ENCODE measurements at places on chromosomes 5 and 9.

DNA sequence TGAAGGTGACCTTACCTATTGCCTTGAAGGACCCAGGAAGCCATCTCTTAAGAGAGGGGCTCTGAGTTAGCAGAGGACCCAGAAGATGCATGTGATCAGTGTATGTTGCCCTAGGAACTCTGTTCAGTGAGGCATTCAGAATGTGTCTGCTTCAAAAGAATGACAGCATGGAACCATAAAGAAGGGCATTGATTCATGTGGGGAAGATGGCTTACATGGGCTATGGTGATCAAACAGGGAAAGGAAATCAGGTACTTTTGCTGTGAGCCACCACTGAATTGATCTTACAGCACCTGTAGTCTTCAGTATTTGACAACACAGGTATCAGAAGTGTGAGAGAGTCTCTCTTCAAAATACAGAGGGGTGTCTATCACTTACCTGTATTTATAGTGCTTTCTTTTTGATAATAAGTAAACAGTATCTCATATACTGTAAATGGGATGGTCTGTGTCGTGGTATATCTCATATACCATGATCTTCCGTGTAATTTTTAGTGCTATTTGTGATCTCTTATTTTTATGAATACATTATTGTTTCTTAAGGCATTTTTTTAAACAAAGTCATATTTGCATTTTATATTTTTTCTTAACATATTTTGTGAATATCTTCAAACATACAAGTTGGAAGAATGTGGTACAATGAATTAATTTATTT lies 57.0 kb downstream of the FOCAD start:
- no peak for DNase-seq

GRCh38 chr9:126338945-126339344 lies 12.3 kb downstream of the MVB12B start:
- no peak for DNase-seq

DNA sequence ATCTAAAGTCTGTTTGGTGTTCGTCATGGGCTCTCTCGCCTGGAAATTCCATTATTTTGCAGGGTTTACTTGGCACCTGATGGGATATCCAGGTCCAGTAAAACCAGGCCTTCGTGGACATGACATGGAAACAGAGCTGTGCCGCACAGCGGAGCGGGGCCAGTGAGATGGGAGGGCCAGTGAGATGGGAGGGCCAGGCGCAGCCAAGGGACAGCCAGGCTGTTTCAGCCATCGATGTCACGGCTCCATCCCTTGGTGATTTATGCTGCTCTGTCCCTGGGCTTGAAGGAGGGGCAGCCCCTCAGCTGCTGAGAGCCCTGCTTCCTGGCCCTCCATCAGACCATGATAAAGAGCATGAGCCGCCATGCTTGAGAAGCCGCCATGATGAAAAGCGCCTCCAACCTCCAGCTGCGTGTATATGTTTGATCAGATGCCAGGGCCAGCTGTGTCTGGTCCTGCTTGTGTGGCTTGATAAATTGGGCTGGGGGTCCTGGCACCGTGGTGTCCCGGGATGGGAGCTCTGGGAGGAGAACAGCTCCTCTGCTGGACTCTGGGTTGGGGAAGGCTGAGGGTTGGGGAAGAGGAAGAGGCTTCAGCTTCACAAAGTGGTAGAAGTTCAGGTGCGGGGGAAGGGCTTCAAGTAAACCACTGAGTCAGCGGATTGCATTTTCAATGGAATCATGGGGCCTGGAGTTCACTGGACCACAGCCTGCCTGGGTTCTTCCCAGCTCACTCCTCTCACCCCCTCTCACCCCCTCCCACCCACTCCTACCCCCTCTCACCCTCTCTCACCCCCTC lies 6.1 kb upstream of the COL5A1 start:
- no peak for DNase-seq

GRCh38 chr9:134481762-134482161 lies 155.5 kb downstream of the RXRA start:
- DNase-seq, result no peak

GRCh38 chr5:141330299-141331080 lies at the start of gene PCDHGA1:
Gene PCDHGA1 (plus strand): TSS chr5:141330514.
- no peak for DNase-seq

DNA sequence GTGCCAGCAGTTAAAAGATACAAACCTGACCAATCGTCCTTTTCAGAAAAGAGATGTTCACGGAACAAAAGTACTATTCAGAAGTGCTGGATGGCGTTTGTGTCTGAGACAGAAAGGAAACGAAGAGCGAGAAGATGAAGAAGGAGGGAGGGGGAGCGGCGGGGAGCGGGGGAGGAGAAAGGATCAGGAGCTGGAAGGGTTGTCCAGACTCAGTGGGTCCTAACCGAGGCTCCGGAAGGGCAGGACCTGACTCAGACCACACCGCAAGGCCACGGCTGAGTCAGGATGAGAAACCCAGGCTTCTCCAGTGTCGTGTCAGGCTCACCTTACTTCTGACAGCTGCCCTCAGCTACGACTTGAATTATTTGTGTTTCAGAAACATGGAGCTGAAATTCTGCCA lies 46.2 kb downstream of the PAX5 start:
- DNase-seq, result no peak

DNA sequence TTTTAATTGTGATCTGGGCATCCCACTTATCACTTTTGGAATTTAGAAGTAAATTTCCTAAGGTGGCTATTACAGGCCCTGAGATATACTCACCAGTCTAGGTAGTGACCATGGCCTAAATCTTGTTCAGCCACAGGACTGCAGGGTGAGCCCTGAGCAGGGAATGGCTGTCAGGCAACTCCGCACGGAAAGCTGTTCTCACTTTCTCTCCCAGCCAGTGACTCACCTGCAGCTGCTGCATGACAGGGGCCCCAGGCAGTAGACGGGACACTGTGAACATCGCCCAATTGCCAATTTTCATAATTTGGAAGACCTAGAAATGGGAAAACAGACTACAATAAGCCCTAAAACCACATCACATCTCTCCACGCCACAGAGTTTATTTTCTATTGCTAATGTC lies 69.6 kb upstream of the TAF1L start:
- no peak for DNase-seq

- DNase-seq, result no peak
Measured at GRCh38 chr5:100546001-100546400, 10.8 kb downstream of the FAM174A start.

DNA sequence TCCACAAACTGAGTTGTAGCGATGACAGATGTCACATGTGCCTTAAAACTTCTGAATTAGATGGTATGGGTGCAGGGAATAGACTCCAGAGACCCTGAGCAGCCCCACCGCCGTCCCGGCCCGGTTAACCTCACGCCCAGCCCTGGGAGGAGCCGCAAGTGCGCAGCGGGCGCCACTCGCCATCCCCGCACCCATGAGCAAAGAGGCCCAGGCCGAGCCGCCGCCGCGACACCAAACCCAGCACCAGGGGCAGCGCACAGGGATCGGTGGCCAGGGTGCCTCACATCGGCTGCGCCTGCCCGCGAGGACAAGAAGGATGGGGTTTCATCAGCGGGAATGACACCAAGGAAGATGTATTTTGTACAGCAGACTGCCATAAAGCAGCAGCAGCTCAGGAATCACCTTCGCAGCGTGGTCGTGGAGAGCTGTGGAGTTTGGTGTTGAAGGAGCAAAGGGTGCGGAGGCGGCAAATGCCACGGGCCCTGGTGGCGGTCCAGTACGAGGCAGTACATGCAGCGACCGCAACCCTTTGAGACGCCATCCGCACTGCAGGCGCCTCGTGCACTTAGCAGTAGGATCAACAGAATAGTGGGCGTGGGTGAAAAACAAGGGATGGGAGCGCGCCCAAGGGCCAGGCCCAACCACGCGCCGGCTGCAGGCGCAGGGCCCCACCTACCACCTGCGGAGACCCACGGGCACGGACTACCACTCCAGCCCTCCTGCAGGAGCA lies 89.7 kb downstream of the ZNF366 start:
- no peak for DNase-seq

DNA sequence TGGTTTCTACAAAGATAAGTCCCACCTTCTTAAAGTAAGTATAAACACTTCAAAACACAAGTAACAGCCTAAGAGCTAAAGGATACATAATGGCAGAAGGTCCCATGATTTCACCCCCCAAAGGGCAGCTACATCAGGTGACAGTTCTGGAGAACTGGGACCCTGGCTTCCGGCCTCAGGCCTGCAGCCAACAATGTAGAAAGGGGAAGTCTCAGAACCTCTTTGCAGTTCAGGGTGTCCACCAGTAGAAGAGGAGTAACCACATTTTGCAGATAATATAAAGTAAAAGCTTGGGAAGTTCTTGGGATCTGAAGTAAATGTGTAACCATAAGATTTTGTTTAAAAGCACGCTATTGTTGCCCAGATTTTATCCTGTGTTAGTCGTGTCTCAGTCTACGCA lies 267.4 kb upstream of the VLDLR start:
- DNase-seq, result no peak

DNA sequence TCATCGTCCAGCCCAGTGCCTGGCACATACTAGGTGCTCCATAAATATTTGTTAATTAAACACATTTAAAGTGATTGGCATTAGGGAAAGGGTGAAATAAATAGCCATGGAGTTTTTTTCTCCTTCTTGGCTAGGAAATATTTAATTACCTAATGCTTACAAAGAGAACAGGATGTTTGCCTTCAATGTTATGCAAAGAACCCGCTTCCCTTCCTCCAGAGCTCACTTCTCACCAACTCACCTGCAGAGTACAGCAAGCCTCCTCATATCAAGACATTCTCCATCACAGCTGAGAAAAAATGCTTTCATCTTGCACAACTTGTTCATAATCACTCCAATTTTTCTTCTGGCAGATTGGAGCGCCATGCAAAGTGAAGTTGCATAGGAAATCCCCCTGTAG lies 161.7 kb upstream of the STK32A start:
- no peak for DNase-seq

DNA sequence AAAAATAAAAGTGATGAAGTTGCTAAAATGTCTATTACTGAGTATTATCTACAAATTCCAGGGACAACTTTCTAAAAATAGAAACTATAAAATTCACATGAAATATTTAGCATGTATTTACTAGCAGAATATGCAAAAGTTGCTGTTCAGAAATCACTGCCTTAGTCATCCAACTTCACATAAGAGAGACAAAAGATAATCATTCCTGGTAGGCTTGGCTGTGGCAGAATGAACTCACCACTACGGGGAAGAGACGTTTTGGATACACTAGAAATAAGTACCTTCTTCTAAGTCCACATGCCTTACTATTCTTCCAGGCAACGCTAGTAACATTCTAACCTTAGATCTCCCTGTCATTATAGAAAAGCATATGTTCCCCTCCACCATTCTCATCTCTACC lies 272.2 kb downstream of the BNC2 start:
- DNase-seq, result no peak

DNA sequence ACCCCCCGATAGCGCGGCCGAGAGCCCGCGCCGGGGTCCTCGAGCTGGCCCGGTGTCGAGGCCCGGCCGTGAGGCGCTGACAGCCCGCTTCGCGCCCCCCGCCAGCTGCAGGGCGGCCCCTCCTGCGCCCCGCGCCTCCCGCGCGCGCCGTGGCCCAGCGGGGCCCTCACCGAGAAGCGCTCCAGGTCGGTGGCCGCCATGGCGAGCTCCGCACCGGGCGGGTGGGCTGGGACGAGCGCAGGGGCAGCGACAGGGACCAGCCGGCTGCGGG lies 166 bp downstream of the SEPTIN8 start:
- no peak for DNase-seq

GRCh38 chr9:14170973-14171596 lies 142.9 kb downstream of the NFIB start:
- DNase-seq, result no peak

- no peak for DNase-seq
Measured at GRCh38 chr5:64213531-64213930, 47.9 kb downstream of the RNF180 start.

- DNase-seq, result no peak
Measured at GRCh38 chr9:108316630-108317029, 539.2 kb downstream of the ACTL7B start.

GRCh38 chr5:1783216-1783554 lies 16.5 kb downstream of the MRPL36 start:
- DNase-seq, result no peak

GRCh38 chr9:136225366-136225747 lies 20.3 kb downstream of the QSOX2 start:
- no peak for DNase-seq

DNA sequence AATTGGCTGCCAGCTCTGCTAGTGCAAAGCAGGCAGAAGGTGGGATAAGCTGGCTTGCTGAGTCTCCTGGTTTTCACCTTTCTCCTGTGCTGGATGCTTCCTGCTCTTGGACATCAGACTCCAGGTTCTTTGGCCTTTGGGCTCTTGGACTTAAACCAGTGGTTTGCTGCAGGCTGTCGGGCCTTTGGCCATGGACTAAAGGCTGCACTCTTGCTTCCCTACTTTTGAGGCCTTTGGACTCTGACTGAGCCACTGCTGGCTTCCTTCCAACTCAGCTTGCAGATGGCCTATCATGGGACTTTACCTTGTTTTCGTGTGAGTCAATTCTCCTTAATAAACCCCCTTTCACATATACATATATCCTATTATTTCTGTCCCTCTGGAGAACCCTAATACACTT lies 1293.9 kb upstream of the CDH6 start:
- DNase-seq, result no peak

DNA sequence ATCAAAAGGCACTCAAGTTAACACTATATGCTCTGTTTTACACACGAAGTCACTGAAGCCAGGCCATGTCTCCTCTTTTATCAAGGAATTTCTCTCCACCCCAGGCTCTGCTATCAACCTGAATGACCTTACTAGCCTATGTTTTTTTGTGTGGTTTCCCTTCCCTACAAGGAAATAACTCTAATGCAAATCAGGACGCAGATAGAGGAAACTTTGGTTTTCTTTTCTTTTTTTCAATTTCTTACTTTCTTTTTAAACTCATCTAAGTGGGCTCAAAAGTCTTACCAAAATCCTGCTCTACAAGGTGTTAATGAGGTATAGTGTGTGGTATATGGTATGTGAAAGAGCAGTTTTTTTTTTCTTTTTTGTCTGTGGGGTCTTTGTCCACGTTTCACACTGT lies 5.5 kb upstream of the SLC46A2 start:
- DNase-seq, result no peak

GRCh38 chr5:23483090-23483489 lies 24.3 kb upstream of the PRDM9 start:
- no peak for DNase-seq

DNA sequence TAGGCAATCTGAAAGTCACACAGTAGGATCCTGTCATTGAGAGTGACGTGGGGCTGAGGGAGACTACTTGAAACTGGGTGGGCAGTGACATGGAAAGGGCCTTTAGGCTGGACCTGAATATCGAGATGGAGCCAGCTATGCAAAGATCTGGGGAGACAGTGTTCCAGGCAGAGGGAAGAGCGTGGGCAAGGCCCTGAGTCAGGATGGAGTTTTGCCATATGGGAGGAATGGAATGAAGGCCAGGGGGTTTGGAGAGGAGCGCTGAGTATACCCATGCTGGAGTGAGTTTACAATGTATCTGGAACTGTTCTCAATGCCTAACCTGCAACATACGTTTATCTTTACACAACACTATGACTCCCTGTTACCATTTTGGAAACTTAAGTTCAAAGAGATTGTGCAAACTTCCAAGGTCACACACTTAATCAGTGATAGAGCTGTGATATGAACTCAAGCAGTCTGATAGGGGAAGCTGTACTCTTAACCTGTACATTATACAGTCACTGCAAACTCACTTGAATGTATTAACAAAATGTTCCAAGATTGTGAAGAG lies 33.5 kb downstream of the INSYN2B start:
- DNase-seq, result no peak

Measured in Caco-2 (cell line).